Stimulated activated CD4-positive, alpha-beta T cell treated with anti-CD3 and anti-CD28 coated beads, Interleukin-2, amount 100 ng/mL, for 24 hours (primary cell): ENCODE measurements at places on chromosomes 11 and 22.

GRCh38 chr22:28810821-28811491, 10.6 kb upstream of the XBP1 start:
- no peak for DNase-seq

- no peak for DNase-seq
Measured at GRCh38 chr11:8577791-8578581, 16.0 kb downstream of the STK33 start.

DNA sequence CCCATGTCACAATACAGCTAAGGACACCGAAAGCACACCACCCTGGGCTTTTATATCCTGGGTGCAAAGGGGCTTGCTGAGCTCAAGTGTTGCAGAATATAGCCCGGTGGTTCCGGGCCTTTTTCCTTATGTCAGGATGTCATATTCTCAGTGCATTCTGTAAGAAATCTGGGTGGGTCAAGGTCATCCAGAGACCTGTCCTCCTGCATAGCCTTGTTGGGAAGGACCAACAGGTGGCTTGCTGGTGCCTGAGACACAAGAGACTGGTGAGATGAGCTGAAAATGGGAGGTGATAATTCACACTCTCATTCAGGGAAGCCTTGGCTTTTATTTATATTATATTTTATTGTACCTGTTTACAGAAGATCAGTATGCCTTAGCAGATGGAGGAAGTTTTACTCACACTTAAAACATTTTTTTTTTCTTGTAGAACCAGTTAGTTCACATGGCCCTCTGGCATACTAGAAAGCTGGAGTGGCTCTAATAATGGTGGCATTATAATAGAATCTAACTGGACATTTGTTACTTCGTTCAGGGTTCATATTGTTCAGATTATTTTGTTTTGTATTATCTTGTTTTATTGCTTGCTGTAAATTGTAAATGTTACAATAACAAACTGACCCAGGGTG, 14.6 kb upstream of the TMEM123 start:
- no peak for DNase-seq

- no peak for DNase-seq
Measured at GRCh38 chr11:94849839-94850238, 81.7 kb downstream of the AMOTL1 start.
